ENCODE measurements at places on chromosomes 5 and 9. TPM values are rescaled to one million over a fixed set of nuclear protein-coding genes. Genes with fewer than 3 reads are reported as not detected.

PIP5K1B gene
- total RNA-seq, result 62.8 TPM

SCGB3A2 gene
- total RNA-seq, result not detected

GRCh38 chr9:68953771-68954170 is 60.1 kb downstream of the PRKACG start:
- no peak for DNase-seq

- DNase-seq, result no peak
These were observed 210.1 kb downstream of the ZNF608 start for GRCh38 chr5:124536333-124536732.

- no peak for DNase-seq
These were observed 49.1 kb upstream of the GADD45G start for GRCh38 chr9:89555451-89556375.

DNA sequence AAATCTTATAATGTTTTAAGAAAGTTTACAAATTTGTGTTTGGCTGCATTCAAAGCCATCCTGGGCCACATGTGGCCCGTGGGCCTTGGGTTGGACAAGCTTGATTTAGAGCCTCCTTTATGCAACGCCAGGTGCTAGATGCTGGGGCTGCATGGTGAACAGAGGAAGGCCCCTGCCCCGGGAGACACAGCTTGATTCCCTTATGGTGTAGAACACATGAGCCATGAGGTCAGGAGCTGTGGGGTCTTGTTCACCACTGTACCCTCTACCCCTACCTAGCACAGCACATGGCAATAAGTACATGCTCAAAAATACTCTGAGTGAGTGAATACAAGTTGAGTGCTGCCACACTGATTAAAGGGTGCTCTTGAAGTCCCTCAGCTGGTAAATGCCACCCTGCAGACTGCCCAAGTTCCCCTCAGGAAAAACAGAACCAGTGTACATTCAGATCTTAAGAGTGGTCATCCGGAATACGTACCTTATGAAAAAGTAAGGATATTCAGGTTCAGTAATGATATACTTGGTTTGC is 71.9 kb downstream of the ARRDC3 start:
- no peak for DNase-seq

GRCh38 chr5:159781626-159782157 is 134.6 kb upstream of the ADRA1B start:
- no peak for DNase-seq

KCNV2 gene
- not detected for total RNA-seq

DNA sequence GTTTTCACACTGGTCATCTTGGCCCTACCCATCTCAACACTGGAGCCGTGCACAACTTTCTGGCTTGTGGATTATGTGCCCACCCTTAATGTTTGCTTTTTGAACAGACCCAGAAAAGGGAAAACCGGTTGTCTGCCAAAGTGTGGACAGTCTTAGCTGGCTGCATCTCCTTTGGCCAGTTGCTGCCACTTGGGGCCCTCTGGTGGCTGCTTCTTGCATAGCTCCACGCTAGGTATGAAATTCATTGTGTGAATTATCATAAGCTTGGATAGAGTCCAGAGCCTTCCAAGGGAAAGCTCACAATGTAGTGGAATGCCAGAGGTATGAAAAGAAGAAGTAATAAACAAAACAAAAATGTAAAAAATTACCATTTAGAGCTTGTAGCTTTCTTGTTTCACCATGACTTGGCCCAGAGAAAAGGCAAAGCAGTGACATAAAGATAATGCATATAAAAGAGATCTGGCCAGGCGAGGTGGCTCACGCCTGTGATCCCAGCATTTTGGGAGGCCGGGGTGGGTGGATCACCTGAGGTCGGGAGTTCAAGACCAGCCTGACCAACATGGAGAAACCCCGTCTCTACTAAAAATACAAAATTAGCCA is 12.5 kb upstream of the SLC36A3 start:
- DNase-seq, result peak; percentile 87

DNA sequence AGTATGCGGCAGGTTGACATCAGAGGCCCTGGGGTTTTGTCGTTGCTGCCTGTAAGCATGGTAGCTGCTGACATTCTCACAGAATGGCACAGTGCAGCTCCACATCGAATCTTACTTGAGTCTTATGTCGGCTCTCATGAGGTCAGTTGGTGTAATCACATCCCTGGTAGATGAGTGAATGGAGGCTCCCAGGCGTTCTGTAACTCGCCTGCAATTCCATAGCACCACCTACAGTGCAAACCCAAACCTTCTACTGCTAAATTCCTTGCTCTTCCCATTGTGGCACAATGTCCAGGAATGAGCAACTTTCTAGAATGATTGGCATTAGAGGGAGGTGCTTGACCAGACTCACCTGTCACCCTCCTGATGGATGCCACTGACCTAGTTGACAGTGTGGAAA is 578.4 kb downstream of the CCDC171 start:
- DNase-seq, result no peak

INSL4 gene
- not detected for total RNA-seq

DNA sequence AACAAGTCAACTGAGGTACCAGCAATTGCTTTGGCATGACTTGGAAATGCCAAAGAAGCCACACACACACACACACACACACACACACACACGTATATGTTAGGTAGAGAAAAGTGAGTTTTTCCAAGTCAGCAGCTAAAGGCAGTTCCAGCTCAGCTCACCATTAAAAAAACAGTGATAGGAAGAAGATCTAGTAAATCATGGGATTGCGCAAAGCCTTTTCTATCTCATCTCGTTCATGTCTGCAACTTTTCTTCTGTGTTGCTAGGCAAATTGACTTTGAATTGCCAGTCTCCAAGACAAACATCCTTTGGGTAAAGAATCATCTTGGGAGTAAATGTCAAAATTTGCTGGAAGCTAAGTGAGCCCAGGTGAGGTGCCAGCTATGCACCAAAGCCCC is 500.1 kb downstream of the ENC1 start:
- DNase-seq, result no peak

- DNase-seq, result no peak
These were observed 12.2 kb downstream of the TNIP1 start for GRCh38 chr5:151068433-151069197.

CDKN2B-AS1 gene
- total RNA-seq, result not detected

GRCh38 chr5:73314395-73315257 is 134.0 kb downstream of the FOXD1 start:
- DNase-seq, result no peak

- no peak for DNase-seq
These were observed 830.4 kb downstream of the MAT2B start for GRCh38 chr5:164335837-164336236.

DNA sequence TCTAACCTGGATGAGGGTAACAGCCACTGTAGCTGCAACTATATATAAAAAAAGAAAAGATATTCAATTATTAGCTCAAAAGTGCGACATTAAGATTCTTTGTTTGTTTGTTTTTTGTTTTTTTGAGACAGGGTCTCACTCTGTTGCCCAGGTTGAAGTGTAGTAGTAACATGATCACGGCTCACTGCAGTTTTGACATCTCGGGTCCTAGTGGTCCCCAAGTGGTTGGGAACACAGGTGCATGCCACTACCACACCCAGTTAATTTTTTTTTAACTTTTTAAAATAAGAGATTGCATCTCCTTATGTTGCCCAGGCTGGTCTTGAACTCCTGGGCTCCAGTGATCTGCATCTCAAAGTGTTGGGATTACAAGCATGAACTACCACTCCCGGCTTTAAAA is 61.8 kb downstream of the MEF2C start:
- DNase-seq, result no peak

QRFP gene
- not detected for total RNA-seq

DNA sequence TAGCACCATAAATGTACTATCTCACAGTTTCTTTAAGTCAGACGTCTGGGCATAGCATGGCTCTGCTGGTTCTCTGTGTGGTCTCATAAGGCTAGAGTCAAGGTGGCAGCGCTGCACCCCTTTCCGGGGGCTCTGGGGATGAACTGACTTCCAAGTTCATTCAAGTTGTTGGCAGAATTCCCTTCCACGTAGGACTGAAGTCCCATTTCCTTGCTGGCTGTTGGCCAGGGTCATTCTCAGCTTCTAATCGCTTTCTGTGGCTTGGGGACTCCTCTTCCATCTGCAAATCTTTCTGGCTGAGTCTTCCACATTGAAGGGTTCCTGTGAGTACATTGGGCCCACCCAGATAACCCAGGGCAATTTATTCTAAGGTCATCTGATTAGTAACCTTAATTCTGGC is 211.0 kb downstream of the AGTPBP1 start:
- no peak for DNase-seq

FGF18 gene
- total RNA-seq, result 5.8 TPM

Measured in Right ventricle myocardium superior (tissue), 1 donor.